ENCODE measurements at places on chromosomes 3 and 15. TPM values are rescaled to one million over a fixed set of nuclear protein-coding genes. Genes with fewer than 3 reads are reported as not detected.

The PLA2G4E gene
- total RNA-seq: not detected

DNA sequence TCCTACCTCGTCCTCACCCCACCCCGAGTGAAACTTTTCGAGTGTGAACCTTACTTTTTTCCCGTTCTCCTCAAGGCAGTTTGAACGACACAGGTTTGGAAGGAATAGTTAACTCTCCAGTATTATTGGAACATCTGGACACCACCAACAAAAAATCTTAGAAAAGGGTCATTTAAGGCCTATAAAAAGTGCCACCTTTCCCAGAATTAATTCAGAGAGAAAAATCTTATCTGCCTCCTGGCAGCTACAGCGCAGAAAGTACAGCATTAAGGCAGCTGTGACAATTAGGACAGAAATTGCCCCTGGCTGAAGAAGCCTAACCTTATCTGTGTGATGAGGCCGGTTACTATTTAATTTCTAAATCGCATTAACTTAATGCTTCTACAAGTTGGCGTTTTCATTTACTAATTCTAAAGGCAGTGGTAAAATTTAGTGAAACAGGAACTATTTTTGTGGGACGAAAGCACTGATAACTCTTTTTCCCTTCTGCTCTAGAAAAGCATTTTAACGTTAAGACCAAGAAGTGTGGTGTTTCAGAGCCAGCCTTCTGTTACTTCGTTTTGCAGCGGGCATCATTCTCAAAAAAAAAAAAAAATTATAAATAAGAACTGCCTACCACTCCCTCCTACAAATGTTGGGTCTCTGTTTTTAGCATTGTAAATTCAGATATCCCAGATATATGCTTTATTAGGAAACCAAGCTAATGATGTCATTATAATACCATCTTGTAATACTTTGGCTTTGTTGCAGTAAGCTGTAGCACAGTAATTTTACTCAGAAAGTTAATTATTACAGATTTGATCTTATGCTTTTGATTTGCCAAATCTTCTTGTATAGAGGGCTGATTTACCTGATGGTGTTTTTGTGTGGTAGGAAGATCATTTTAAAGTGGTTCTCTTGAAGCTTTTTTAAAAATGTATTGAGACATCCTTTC lies 1.4 kb downstream of the ATP11B start:
- no peak for DNase-seq

GRCh38 chr3:188503647-188504046 lies 349.7 kb downstream of the LPP start:
- DNase-seq: no peak

- DNase-seq: no peak
Observed at GRCh38 chr15:55124616-55125015, 72.1 kb downstream of the RSL24D1 start.

DNA sequence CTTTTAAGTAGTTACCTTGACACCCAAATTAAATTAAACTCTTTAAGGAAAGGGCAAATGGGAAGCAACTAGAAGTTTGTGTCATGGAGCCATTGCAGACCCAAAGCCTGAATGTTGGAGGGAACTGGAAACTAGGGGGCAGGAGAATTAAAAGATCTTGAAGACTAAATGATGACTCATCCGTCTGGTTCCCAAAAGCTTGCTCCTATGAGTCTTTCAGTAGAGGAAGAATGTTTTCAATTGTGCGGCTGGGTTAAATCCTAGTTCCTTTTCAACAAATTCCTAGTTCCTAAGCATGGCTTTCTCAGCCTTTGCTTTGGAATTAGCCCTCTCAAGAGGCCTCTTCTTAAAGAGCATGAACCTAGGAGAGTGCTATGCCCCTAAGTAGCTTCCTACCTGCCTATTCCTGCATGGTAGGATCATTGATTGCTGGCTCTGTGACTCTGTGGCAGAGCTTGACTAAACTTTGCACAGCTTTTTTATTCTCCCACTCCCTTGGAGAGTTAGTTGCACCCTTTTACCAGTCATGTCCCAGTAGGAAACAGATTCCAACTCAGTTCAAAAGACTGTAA lies 17.7 kb downstream of the CLEC3B start:
- no peak for DNase-seq

The SERINC4 gene
- not detected for total RNA-seq

GRCh38 chr3:104687362-104687761 lies 679.3 kb upstream of the ALCAM start:
- DNase-seq: no peak

The SLC2A2 gene
- not detected for total RNA-seq

DNA sequence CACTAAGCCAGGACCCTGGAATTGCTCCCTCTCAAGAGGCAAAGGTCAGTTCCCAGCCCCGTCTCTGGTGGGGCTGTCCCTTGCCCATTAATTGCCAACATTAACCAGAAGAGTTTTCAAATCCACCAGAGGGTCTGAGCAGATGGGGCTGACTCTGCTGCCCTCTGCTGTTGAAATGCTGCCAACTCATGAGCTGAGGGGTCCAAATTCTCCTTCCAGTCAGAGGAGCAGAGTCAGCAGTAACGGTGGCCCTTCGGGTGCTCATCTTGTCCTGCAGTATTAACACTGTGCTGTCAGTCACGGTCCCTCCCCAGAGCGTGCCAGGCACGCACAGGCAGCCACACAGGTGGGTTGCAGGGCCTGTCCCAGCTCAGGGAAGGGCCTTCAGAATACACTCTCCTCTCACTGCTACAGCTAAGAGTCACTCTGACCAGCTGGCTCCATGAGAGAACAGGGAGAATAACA lies 10.7 kb upstream of the SPTBN5 start:
- no peak for DNase-seq

GRCh38 chr3:29291982-29292363 lies 11.1 kb downstream of the RBMS3 start:
- no peak for DNase-seq

- no peak for DNase-seq
Observed at GRCh38 chr3:192921793-192922192, 4.1 kb upstream of the MB21D2 start.

DNA sequence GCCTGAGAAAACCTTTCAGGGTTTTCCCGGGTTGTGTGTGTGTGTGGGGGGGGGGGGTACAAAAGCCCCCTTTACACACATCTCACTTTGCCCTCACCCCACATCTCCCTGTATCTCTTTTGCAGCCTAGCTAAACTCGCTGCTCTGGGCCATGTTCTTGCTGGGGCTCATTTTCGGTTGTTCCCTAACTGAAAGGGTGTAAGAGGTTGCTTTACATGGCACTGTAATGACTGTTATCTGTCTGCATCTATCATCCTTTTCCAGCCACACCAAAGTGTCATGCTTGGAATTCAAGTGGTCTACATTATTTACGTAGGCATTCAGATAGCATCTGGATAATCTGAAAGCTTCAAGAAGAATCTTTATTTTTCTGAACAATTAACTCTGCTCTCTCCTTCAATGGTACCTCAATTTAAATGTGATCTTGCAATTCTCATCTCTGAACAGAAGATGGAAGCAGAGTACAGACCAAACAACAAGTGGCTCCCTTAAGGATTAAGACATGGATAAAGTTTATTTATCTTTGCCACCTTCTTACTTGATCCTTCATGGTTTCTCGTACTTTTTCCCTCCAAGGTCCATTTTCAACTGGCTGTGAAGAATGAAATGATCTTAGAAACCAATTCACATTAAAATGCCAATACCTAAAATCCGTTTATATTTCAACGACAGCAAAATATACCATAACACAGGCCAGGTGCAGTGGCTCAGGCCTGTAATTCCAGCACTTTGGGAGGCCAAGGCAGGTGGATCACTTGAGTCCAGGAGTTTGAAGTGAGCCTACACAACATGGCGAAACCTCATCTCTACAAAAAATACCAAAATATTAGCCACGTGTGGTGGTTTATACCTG lies 34.9 kb downstream of the DCLK3 start:
- DNase-seq: no peak

The PSTPIP1 gene
- total RNA-seq: 16.6 TPM

GRCh38 chr3:175477651-175478224 lies 618.6 kb downstream of the NAALADL2 start:
- no peak for DNase-seq

GRCh38 chr3:72421786-72422185 lies 426.5 kb downstream of the SHQ1 start:
- DNase-seq: no peak

GRCh38 chr15:53522991-53523390 lies 236.5 kb downstream of the WDR72 start:
- DNase-seq: no peak

The ARGFX gene
- not detected for total RNA-seq

GRCh38 chr3:69426291-69426966 lies 40.5 kb upstream of the FRMD4B start:
- DNase-seq: no peak

The C3orf20 gene
- not detected for total RNA-seq

The NMNAT3 gene
- total RNA-seq: 11.7 TPM

The KIF15 gene
- 0.78 TPM for total RNA-seq

- peak; percentile 91 for DNase-seq
Observed at GRCh38 chr3:45656575-45657363, 32.4 kb upstream of the SACM1L start.

DNA sequence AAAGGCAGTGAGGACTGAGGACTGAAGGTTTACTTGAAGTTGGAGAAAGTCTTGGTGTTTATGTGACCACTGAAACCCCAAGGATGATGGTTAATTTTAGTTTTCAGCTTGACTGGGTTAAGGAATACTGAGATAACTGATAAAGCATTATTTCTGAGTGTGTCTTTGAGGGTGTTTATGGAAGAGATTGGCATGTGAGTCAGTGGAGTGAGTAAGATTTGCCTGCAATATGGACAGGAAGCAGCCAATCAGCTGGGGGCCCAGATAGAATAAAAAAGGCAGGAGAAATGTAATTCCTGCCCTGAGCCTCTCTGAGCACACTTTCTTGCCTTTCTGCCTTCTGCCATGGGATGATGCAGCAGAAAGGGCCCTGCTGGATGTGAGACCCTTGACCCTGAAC lies 92.4 kb downstream of the KBTBD8 start:
- no peak for DNase-seq

- DNase-seq: no peak
Observed at GRCh38 chr3:133837487-133838295, 32.1 kb downstream of the SRPRB start.

GRCh38 chr3:66476852-66477381 lies 23.9 kb downstream of the LRIG1 start:
- DNase-seq: no peak

DNA sequence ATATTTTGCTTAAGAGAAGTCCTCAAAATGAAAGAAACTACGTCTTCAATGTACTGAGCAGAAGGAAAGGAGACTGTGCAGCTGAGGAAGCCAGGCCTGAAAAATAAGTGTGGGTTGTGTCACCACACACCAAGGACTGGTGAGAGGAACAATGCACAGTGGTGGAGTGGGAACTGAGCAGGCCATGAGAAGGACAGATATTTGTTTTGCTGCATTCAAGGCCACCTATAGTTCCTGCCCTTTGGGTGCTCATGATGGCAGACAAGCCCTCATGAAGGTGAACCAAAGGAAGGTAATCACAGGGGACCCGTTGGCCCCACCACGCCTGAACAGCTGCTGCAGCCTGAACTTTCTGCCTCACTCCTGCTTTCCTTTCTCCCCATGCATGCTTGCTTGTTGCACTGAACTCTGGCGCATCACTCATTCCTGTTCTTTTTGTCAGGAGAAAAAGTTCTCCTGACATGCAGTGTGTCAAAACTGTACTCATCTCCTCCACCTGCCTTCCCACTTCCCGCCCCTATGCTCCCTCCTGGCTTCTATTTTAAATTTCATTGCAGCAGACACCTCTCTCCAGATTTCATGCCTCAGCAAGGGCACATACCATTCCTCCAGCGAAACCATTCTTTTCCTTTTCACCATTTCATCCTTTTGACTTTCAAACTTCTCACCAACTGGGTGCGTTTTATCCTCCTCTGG lies 2.2 kb upstream of the RNF7 start:
- no peak for DNase-seq

- DNase-seq: no peak
Observed at GRCh38 chr3:105360003-105360402, 6.7 kb upstream of the ALCAM start.

GRCh38 chr3:37694284-37694675 lies 167.4 kb upstream of the CTDSPL start:
- no peak for DNase-seq

The KCNH8 gene
- total RNA-seq: 0.42 TPM

DNA sequence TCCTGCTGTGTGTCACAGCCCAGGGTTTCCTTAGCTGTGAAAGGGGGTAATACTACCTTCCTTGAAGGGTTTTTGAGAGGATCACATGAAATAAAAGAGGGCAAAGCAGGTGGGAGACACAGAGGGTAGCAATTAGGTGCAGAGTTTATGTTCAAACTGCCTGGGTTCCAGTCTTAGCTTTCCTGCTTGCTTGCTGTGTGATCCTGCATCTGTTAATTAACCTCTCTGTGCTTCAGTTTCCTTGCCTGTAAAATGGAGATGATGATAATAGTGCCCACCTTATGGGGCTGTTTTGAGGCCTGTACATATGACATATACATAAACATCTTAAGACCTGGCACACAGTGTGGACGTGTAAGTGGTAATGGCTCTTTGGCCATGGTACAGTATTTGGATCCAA lies 35.0 kb downstream of the SPSB4 start:
- DNase-seq: no peak

The NAALADL2 gene
- 11.1 TPM for total RNA-seq

All from tibial nerve (tissue), 4 donors.